Stimulated activated CD8-positive, alpha-beta memory T cell treated with anti-CD3 and anti-CD28 coated beads, Interleukin-2, amount 100 ng/mL, for 1 hour (primary cell): ENCODE measurements at places on chromosomes 2 and 18.

DNA sequence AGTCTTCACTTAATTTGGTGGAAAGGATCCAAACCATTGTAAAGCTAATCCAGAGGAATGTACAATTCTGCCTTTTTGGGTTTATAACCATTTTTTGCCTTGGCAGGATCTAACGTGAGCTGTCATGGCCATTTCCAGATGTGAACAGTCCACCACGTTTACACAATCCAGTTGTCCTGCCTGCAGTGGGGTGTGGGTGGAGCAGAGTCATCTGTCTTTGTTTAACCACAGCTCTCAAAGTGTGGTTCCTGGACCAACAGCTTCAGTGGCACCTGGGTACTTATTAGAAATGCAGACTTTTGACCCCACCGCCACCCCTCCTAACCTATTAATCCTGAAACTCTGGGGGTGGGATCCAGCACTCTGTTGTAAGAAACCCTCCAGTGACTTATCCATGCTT is 35.9 kb downstream of the FHOD3 start:
- no peak for DNase-seq

- no peak for DNase-seq
These were observed 38.3 kb downstream of the FBXO48 start for GRCh38 chr2:68428746-68429145.

DNA sequence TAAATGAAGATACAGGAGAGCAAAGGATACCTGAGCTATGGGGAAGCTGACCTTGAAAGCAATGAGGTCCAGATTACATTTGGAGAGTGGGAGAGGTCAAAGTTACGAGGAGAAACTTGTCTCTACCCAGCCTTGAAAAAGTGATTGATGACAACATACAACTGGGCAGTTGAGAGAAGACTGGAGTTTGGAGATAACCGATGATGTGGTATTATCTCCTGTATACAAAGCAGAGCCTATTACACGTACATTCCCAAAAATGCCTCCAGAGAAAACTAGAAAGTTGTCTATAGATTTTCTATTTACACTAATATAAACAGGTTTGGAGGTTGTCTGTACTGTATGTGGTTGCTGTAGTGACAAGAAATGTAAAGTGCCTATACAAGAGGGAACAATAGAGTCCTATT is 28.3 kb downstream of the ARL5A start:
- no peak for DNase-seq

DNA sequence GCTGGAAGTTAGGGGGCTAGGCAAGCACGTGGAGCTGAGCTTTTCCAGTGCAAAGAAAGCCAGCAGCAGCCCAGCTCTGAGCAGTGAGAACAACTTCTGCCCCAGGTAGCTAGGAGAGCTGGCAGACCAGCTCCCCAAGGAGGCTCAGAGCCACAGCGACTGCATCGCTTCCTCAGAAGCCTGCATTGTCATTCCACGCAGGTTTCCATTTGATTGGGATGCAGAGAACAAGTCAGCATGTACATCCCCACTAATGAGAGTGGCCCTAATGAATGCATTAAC is 45.1 kb downstream of the C1QL2 start:
- DNase-seq, result no peak

DNA sequence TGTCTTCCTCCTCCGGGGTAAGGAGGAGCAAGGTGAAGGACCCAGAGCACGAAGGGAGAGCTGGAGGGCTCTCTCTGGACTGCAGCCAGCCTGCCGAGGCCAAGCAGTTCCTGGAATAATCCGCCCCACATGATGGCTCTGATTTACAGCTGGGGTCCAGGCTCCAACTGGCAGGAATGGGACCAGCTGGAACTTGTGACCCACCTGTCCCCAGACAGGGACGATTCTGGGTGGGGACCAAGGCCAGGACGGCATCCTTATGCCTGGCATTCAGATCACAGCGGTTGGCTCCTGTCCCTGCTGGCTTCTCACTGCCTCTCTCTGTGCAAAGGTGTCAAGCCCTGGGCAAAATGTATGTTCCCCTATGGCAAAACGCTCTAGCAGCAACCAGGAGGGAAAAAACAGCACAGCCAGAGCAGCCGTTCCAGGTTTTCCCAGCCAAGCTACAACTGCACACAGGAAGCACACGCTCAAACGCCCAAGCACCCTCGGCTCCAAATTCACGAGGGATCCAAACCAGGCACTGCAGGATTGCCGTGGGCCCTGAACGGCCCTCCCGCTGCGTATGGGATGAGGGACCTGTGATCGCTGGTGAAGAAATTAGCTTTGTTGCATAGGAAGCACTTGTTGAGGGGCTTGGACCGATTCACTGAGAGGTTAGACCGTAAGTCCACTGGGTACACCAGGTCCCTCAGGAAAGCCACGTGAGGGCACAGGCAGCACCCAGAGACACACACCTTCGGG is 35.8 kb downstream of the FAM178B start:
- no peak for DNase-seq

DNA sequence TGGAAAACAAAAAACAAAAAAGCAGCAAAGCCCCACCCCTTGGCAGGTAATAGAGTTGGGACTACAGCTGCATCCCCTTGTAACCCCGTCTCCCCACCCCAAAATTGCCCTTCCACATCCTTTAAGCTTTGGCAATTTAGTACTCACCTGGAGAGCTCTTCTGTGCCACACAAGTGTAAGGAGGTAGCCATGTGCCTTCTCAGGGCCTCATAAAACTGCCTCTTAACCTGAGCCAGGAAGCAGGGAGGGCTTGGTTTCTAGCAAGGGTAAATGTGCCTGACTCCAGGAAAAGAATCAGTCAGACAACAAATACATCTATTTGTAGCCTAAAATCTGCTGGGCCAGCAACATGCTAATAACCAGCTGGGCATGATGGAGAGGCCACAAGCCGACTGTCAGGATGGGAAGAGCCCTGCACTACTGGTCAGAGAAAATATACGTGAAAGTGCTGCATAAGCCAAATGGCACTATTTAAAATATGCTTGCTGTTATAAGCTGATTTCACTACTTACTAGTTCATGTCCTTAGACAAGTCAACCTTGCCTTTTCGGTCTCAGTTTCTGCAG is 46.3 kb downstream of the NOP58 start:
- DNase-seq, result no peak

DNA sequence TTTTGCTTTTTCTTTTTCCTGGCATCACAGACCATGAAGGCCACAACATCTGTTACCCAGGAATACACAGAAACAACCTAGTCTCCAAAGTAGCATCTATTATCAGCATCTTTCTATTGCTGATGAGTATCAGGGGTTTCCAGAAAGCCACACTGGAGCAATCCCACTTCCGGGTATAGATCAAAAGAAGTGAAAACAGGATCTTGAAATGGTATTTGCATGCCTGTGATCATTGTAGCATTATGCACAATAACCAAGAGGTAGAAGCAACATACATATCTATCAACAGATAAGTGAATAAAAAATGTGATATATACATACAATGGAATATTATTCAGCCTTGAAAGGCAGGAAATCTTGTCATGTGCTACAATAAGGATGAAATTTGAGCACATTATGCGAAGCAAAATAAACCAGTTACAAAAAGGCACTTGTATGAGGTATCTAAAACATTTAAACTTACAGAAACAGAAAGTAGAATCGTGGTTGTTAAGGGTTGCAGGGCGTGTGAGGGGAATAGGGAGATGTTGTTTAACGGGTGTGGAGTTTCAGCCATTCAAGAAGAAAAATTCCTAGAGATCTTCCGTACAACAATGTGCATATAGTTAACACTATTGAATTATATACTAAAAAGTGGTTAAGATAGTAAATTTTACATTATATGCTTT is 115.1 kb downstream of the KCNE4 start:
- no peak for DNase-seq

DNA sequence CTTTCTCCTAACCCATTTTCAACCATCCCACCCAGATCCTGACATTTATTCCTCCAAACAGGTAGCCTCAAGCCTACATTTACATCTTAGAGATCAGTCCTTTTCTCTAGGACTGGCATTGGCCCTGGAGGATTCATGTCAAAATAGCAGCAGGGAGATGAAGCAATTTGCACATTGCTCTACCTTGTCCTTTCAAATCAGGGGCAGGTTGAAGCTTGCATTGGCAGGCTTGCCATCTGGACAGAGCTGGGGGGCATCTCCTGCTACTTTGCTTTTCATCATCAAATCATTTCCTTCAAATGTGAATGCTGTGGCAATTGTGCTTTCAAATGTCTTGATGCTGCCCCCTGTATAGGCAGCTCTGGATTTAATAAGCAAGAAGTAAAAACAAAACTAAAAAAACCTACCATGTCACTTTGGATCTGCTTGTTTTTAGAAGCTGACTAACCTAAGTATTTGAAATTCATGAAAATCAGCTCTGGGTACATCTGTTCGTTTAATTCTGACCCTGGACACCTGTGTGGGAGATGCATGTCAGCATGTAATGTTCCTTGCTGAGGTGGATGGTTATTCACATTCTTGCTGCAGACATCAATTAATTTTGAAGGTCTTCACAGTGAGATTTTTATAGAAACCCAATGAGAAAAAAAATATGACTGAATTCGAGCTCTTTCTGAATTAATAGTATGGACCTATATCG is 47.9 kb downstream of the KIF5C start:
- no peak for DNase-seq

- no peak for DNase-seq
These were observed 12.1 kb downstream of the RNF149 start for GRCh38 chr2:101296371-101296770.

DNA sequence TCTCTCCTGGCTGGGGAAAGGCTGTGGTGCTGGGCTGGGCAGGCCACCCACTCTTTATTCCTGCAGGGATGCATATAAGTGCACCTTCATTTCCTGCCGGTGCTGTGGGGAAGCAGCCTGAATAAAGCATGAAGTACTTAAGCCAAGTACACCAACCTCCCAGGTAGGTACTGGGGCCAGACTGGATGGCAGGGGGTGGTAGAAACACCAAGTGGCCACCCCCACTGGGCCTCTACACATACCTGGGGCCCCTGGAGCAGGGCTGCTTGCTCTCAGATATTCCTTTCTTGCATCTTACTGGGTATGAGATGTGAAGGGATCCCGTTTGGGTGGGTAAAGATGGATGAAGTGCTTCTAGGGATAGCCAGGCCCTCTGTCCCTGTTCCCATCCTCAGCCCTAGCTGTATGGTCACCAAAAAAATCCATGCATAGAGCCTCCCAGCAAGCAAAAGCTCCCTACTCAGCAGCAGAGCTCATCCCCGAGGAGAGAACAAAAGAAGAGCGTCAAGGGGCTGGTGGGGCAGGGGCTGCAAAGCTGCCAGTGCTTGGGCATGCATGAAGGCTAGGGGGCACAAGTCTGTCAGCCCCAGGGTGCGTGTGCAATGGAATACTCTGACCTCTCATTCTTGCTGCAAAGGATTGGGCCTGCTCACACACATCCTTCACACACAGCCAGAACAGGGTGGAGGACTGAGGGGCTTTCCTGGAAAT is 22.0 kb downstream of the CCT7 start:
- no peak for DNase-seq

DNA sequence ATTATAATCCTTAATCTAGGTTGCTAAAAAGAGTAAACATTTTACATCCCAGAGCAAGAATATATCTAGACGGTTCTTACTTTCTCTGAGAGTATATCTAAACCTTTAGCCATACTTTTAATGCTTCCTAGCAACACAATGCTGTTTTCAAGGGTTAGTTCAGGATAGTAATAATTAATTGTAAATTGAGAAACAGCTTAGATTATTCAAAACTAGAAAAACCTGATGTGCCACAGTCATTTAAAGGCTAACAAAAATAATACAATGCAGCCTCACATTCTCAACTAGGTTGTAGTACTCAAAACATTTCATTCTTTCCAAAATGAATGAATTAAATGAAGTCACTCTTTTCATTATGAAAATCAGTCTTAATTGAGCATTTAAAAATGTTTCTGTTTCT is 103.2 kb upstream of the OTX1 start:
- DNase-seq, result no peak

GRCh38 chr18:70176537-70176936 is 28.9 kb downstream of the RTTN start:
- DNase-seq, result no peak

GRCh38 chr2:25041307-25041927 is 459 bp upstream of the EFR3B start:
- DNase-seq, result no peak

GRCh38 chr2:202037086-202037485 is 3.4 kb downstream of the FZD7 start:
- DNase-seq, result no peak

GRCh38 chr2:71801556-71801955 is 346.1 kb downstream of the CYP26B1 start:
- DNase-seq, result no peak

GRCh38 chr2:23782646-23783045 is 144.3 kb downstream of the ATAD2B start:
- DNase-seq, result no peak

GRCh38 chr2:53432936-53433335 is 334.7 kb upstream of the CHAC2 start:
- DNase-seq, result no peak

DNA sequence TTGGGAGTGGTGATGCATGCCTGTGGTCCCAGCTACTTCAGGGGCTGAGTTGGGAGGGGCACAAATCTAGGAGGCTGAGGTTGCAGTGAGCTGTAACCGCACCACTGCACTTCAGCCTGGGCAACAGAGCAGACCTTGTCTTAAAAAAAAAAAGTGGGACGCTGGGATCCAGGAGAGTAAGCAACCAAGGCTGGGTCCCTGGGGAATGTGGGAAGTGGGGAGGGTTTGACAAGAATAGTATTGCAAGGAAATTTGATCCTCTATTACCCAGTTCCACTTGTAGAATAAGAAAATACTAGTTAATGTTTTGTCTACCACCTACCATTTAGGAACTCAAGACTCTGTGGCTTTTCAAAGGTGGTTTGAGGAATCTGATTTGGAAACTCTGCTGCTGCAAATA is 21.1 kb upstream of the DYTN start:
- DNase-seq, result no peak

DNA sequence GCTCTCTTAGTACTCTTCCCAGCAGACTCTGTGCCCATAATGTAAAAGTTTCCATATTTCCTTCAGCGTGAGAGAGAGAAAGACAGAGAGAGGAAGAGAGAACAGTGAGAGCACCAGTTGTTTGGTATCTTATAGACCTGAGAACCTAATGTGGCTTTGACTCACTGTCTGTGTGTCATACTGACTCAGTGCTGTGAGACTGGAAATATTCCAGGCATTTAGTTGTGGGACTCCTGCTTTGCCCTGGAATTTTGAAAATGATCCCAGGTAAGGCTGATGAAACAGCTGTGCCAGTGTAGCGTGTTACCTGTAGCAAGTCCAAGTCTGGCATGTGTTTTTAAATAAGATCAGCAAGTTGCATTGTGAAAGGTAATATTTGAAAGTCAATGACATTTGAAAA is 87.9 kb upstream of the KCNH7 start:
- no peak for DNase-seq

DNA sequence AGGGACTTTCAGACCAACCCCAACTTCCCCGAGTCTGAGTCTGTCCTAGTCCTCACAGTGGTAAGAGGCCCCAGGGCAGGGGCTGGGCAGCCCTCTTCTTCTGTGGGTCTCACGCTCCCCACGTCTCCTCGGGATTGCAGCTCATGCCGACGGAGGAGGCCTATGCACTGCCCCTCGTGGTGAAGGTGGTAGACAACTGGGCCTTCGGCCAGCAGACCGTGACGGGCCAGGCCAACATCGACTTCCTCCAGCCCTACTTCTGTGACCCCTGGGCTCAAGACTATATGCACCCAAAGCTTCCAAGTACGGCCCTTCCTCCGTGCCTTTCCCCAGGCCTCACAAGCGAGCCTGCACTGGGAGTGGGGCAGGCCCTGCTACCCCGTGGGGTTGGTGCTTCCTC is 44.3 kb downstream of the LMAN2L start:
- DNase-seq, result no peak
